Karpas-422 (cell line): ENCODE measurements at places on chromosomes 6 and 20.

DNA sequence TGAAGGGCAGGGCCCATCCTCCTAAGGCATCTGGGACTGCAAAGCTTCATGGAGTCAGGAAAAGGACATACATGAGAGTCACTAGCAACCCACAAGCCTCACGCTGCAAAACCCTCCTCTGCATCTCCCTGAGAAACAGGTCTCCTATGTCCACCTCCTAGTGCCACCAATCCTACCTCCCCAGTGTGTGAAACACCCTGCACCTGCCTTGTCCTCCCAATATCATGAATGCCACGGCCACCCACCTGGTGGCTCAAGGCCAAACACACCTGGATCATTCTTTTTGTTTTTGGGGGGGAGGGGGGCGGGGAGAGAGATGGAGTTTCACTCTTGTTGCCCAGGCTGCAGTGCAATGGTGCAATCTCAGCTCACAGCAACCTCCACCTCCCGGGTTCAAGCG is 90.5 kb downstream of the ZMYND8 start:
- no peak for DNase-seq

- DNase-seq = no peak
Observed at GRCh38 chr6:155955038-155955437, 499.4 kb upstream of the NOX3 start.

GRCh38 chr20:14142171-14142570 is 146.9 kb downstream of the MACROD2 start:
- peak; percentile 72 for DNase-seq

- DNase-seq = no peak
Observed at GRCh38 chr20:52804497-52805295, 167.5 kb upstream of the TSHZ2 start.

- DNase-seq = no peak
Observed at GRCh38 chr6:118656847-118657451, 5.6 kb upstream of the CEP85L start.

DNA sequence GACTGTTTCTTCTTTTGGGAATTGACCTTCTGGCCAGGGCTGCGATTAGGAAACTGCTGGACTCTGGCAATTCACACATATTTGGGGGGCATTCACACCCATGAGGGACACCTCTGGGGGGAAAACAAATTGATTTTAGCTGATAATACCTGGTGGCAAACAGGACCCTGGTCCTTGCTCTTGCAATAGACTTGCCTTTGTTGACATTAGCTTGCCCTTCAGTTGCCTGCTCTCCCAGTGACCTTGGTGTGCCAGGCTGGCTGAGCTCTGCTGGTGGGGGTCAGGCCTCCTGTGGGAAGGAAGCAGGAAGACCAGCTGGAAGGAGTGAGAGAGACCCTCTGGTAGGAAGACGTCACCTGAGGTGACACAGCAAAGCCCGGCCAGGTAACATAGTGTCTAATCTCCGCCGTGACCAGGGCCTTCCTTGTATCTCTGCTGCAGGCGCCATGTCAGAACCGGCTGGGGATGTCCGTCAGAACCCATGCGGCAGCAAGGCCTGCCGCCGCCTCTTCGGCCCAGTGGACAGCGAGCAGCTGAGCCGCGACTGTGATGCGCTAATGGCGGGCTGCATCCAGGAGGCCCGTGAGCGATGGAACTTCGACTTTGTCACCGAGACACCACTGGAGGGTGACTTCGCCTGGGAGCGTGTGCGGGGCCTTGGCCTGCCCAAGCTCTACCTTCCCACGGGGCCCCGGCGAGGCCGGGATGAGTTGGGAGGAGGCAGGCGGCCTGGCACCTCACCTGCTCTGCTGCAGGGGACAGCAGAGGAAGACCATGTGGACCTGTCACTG is 5.3 kb downstream of the CDKN1A start:
- DNase-seq = no peak

GRCh38 chr20:57224641-57225138 is 41.8 kb downstream of the BMP7 start:
- no peak for DNase-seq

- DNase-seq = no peak
Observed at GRCh38 chr6:29941471-29941870, 861 bp upstream of the HLA-A start.

GRCh38 chr6:140061110-140062042 is 686.9 kb upstream of the CITED2 start:
- no peak for DNase-seq

GRCh38 chr20:57508381-57508780 is 16.6 kb downstream of the CTCFL start:
- no peak for DNase-seq

- DNase-seq = peak; percentile 81
Observed at GRCh38 chr20:31569163-31570020, 35.7 kb upstream of the ID1 start.
